ENCODE measurements at places on chromosomes 2 and 18.

DNA sequence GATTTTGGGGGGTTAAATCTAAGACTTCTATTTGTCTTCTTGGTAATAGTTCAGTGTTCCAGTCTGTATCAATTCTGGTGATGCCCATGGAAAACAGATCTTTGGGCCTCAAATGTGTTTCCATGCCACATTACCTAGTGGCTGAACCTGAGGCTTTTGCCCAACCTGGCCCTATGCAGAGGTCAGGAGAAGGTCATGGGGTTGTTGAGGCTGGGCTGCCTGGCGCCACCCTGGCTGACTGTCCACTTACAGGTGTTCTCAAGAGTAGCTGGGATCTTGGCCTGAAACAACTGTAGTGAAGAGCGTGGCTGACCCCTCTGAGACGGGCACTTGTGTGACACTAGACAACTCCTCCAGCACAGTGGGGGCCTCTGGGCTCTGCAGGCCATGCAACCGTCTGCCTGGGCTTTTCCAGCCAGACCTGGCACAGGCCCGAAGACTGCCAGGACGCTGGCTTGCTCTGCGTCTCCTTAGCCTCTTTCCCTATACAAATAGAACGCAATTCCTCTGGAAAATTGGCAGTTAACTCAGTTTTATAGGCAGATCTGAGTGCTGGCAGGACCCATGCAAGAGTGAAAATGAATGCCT, 127.8 kb downstream of the TRIM43 start:
- DNase-seq: no peak

GRCh38 chr2:136075476-136075875, 42.5 kb downstream of the CXCR4 start:
- no peak for DNase-seq

- no peak for DNase-seq
These were observed 539.4 kb upstream of the ID2 start for GRCh38 chr2:8142461-8142860.

DNA sequence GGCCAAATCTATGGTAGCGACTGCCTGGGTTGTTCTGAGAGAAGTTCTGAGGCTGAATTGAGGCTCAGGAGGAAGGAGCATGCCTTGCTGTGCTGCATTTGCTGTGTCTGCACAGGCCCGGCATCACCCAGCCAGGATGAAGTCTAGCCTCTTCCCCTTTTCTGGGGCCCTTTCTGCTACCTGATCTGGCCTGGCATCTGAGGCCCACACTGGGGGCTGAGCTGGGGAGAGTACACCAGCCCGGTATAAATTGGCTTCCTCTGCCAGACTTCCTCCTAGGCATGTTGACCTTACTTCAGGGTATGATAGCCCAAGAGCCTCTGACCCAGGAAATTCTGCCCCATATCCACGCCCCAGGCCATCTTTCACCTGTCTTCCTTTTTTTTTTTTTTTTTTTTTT, 30.0 kb downstream of the MRPL35 start:
- DNase-seq: no peak

- no peak for DNase-seq
These were observed 110.8 kb upstream of the GLI2 start for GRCh38 chr2:120624738-120625446.
